T-helper 22 cell (primary cell): ENCODE measurements at places on chromosomes 3 and 15.

DNA sequence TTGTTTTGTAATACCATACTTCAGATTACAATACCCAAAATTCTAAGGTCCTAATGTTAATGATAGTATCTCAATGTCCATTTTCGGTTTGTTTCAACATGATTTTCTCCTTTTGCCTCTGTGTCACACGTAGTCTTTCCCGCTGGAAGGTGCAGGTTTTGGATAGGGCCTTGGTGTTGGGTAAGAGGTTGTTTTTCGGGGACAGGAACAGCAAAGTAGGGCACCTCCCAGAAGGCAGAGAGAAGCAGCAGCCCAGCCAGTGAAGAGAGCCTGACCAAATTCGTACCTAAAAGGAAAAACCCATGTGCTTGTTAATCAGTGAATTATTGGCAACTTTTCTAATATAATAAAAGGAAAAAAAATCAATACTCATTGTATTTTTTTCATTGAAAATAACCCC, 14.1 kb downstream of the CLDN1 start:
- no peak for DNase-seq

- no peak for DNase-seq
Observed at GRCh38 chr15:75037685-75038084, 14.3 kb downstream of the PPCDC start.

DNA sequence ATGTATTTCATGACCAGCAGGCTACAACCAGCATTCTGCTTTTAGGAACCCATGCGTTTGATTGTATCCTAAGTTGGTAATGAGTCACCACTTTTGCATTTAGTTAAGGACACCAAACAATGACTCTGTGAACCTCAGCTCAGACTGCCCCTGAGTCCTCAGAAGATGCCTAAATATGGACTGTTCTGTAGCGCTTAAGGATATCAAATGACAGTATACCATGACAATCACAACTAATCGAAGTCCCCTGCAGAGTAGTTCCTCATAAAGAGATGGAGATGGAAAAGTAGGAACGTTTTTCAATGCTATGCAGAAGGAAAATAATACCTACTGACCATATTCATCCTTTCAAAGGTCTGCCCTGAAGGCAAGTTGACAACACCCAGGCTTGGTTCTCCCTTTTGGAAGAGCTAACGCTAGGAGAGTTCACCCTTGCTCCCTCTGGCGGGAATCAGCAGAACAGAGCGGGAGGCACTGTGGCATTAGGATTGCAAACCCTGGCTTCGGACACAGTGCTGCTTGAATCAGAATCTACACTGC, 508.6 kb downstream of the FHIT start:
- DNase-seq: no peak

DNA sequence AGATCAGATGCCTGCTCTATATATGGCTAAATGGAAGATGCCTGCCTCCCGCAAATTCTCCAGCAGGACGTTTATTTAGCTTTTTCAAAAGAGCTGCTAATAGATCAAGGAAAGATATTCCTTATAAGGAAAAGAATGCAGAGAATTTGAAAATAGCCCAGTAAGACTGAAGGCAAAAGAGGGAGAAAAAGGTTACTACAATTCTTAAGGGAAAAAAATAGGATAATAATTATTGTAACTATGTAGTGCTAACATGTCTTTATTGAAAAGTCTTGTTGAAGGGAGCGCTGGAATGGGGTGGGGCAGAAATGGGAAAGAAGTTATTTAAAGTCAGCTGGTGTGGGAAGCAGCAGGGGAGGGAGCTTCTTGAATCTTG, 2.9 kb downstream of the TPM1 start:
- no peak for DNase-seq

GRCh38 chr3:127065561-127066290, 82.8 kb downstream of the PLXNA1 start:
- DNase-seq: no peak

DNA sequence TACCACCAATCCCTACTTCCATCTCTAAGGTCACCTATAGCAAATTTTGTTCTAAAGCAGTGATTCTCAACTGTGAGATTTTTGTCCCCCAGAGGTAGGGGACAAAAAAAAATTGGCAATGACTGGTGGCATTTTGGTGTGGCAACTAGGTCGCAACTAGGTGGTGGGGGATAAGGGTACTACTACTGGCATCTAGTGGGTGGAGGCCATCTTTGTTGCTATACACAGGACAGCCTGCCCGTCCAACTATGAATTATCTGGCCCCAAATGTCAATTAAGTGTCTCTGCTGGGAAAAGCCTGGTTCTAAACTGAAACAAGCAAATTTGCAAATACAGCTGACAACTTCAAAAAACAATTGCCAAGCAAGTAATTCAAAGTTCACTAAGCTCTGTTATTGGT, 1.4 kb downstream of the MTMR10 start:
- no peak for DNase-seq

- no peak for DNase-seq
Observed at GRCh38 chr3:182294696-182295095, 498.6 kb upstream of the ATP11B start.

GRCh38 chr3:111675846-111676210, 80.7 kb upstream of the ZBED2 start:
- no peak for DNase-seq

- no peak for DNase-seq
Observed at GRCh38 chr3:33083958-33084357, 13.0 kb downstream of the GLB1 start.

DNA sequence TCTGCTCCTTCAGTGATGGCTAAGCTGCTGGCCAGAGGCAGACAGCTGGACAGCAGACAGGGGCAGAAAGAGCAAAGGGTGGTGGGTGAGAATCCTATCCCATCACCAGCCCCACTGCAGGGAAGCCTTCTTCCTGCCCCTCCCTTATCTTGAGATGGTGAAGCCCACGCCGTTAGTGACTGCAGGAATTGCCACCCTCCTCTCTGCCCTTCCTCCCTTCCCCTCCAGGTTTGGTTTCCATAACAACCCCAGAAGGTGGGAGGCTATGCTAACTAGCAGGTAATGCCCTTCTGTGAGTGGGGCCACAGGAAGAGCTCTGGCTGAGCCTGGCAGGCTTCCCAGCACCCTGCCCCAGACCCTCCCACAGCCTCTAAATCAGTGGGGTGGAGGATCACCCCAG, 32.8 kb downstream of the SCN5A start:
- no peak for DNase-seq

DNA sequence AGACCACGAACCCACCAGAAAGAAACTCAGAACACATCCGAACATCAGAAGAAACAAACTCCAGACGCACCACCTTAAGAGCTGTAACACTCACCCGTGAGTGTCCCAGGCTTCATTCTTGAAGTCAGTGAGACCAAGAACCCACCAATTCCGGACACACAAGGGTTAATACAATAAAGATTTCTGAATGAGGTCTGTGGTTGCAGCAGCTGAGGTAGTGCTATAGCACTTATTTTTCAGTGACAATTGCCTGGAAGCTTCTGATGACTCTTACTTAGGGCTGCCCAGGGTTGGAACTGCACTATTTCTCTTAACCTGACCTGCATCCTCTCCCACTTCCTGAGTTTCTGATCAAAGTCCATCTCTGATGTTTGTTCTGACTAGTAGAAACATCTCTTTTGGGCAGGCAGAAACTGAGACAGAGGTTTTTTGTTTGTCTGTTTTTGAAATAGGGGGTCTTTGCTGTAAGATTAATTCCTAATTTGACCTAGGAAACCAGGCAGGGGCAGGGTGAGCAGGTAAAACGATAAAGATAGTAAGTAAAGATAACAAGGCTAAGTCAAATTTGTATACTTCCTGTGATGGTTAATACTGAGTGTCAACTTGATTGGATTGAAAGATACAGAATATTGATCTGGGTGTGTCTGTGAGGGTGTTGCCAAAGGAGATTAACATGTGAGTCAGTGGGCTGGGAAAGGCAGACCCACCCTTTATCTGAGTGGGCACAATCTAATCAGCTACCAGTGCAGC, 169.1 kb downstream of the GAP43 start:
- peak; percentile 16 for DNase-seq

DNA sequence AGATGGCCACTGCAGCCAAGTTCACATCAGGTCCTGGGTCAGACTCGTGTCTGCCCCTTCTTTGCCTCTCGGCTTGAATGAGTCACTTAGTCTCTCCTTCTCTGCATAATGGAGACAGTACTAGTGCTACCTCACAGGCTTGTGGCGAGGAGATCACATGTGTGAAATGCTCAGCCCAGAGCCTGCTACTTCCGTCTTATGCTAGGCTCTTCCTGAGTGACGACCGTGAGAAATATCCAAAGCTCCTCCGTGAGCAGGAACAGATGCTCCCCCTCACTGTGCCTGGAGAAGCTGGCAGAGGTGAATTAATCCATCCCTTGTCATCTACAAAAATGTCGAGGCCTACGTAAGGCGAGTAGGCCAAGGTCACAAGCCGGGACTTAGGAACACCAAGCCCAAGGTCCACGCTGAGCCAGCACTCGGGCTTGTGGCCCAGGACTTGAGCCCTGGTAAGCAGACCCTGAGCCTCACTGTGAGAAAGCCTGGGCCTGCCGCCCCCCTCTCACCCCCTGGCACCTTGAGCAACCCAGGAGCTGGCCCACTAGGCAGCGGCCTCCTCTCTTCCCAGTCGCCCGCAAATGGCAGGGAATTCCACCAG, 17.9 kb downstream of the PAK6 start:
- no peak for DNase-seq

- no peak for DNase-seq
Observed at GRCh38 chr15:56098195-56098863, 104.9 kb upstream of the NEDD4 start.

DNA sequence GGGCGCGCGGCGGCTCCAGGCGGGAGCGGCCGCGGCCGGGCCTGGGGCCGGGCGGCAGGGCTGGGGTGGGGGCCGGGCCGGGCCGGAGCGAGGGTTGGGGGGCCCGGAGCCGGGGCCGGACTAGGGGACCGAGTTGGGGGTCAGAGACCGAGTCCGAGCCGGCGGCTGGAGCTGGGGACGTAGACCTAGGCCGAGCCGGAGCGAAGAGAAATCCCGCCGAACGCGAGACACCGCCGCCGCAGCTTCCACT, 37.3 kb downstream of the HMCES start:
- DNase-seq: no peak

GRCh38 chr3:15659254-15659975, 57.9 kb downstream of the BTD start:
- no peak for DNase-seq
